ENCODE measurements at places on chromosomes 4 and X.

- no peak for DNase-seq
These were observed 22.0 kb downstream of the CPLX1 start for GRCh38 chr4:803884-804283.

GRCh38 chr4:179467878-179468277, 2025.6 kb upstream of the AGA start:
- DNase-seq, result peak; percentile 28

DNA sequence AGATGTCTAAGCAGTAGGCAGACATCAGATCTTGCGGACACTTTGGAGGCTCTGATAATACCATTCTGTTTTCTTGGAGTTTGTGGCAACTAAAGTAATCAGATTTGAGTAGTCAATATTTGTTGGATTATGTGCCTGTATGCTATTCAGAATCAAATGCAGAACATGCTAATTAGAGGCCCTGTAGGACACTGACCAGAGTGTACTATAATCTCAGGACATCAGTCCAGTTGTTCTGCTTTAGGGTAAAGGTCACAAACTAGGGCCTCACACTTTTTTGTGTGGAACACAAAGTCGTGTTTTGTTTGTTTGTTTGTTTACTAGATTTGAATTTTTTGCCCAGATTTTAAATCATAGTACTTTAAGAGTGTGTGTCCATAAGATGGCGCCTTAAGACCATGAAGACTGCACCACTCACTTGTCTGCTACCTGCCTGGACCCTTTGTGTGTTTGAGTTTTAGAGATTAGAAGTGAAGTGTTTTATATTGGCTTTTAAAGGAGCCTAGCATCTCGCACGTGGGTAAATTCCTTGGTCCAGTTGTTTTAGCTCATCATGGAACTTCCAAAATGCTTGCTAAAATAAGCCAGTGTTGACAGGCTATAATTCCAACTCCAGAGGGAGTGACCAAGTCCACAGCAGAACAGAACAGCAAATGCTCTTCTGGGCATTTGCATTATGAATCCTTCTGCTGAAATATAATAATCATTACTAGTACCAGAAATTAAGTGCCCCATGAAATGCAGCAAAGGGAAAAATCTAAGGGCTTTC, 34.7 kb downstream of the IL13RA1 start:
- DNase-seq, result no peak

GRCh38 chrX:30865612-30866011, 23.4 kb downstream of the TAB3 start:
- DNase-seq, result no peak

- DNase-seq, result no peak
These were observed 8.8 kb downstream of the PPARGC1A start for GRCh38 chr4:23881052-23881501.

DNA sequence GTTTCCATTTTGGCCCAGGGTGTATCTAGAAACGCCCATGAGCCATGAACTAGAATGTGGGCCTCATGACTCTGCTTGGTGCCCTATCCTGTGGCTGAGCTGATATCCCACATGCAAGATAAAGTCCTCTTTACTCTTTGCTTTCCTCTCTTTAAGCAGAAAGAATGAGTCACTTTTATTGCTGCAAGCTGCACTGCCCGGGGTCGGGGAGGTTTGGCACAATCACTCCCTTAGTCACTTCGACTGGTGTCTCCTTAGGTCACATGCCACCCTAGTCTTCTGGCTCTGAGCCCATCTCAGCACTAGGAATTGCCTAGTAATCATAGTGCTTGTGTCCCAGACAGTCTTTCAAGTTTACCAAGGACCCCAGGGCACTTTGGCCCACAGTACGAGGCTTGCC, 75.1 kb upstream of the CXorf66 start:
- DNase-seq, result no peak

DNA sequence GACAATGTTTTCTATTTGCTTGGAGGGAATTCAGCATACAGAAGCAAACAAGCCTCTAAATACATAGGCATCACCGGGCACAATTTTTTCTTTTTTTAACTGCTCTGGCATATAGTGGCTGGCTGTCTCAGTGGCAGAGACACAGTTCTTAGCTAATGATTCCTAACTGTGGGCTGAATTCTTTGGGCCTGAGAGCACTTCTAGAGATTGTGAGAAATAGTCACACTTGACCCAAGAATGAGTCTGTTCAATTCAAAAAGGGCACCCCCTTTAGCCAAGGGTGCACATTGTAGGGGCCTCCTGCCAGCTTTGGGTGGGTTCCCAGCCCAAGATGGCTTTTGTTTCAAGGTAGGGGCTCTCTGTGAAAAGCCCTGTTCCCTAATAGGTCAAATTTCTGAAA, 345.7 kb downstream of the ARHGAP10 start:
- DNase-seq, result no peak

GRCh38 chrX:12672367-12673106, 118.7 kb upstream of the PRPS2 start:
- DNase-seq, result no peak

- peak; percentile 8 for DNase-seq
These were observed 141.5 kb downstream of the RPS6KA6 start for GRCh38 chrX:84046403-84046984.

GRCh38 chr4:183478926-183479325, 25.9 kb upstream of the ING2 start:
- DNase-seq, result no peak

DNA sequence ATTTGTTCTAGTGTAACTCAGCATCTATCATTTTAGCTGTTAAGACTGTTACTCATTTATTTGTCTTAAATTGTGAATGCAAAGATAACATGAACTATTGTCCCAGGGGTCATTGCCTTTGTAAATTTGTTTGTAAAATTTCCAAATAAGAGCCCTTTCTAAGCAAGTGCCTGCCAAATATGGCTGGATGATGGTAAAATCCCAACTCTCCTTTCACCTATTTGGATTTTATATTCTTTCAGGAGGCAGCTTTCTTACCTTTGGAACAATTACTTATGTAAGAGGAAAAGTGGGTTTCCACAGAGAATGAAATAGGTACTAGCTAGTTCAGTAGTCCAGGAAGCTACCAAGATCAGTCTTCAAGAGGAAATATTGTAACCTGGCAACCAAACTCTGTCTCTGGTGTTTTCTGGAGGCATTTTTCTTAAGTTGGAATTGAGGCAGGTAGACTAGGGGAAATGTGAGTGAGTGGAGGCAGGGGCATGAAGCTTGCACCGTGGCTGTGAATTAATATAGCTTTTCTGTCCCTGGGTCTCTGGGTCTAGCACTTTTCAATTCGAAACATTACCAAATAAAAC, 363.0 kb upstream of the ZCCHC13 start:
- no peak for DNase-seq

DNA sequence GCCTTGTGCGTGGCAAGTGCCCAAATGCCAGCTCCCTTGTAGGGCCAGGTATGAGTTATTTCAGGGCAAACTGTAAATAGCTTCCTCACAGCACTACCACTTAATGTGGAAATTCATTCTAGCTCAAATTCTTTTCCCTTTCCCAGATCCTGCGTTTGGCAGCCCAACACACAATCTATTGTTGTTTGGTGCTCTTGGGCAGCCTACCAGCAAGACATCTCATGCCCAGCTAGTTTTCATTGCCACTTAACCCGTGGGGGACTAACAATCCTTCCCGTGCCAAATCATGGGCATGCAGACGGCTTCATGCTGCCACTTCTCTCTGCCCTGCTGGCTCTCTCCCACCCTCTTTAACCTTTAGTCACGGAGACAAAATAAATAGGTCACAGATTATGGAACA, 454.2 kb downstream of the GRIA2 start:
- no peak for DNase-seq

- no peak for DNase-seq
These were observed 25.6 kb upstream of the MSMO1 start for GRCh38 chr4:165301833-165302232.

DNA sequence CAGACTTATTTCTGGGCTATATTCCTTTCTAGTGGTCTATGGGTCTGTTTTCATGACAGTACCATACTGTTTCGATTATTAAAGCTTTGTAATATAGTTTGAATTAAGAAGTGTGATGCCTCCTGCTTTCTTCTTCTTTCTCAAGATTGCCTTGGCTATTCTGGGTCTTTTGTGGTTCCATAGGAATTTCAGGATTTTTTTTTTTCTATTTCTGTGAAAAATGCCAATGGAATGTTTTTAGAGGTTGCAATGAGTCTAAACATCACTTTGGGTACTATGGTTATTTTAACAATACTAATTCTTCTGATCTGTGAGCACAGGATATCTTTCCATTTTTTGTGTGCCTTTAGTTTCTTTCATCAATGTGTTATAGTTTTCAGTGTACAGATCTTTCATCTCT, 204.3 kb upstream of the HCCS start:
- DNase-seq, result no peak

DNA sequence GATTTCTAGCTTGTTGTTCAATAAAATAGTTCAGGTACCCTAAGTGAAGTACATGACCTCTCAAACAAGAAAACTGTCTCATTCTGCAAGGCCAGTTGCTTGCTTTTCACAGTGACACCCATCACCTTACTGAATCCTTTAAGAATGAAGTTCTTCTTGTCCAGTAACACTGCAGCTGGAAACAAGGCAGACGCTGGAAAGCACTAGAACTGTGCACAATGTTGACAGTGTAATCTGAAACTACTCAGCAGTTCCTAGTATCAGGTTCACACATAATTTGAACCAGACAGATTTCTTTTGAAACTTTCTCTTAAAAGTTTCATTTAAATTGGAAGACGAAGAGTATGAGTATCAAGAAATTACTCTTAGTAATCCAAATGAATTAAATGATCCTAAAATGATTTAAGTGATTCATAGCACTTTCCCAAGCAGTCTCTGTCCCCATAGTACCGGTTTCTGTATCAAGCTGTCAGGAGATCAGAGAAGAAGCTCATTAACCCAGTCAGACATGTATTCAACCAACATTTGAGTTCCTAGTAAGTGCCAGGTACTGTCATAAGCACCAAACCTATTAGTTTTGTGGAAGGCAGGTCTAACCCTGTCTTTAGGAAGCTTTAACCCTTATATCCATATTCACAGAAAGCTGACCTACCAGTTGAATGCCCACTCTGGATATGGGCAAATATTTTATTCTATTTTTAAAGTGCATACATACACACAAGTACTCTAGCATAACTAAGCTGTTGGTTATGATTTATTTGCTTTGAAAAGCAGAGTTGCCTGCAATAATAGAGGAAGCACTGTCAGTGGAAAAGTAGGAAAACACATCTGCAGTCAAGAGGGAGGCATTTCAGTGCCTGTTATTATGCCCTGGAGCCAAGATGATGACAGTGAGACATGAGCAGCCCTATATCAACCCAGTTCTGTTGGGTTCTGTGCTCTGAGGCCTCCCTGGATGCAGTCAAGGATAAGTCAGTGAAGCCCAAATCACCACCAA, 63.6 kb downstream of the PALLD start:
- peak; percentile 45 for DNase-seq

DNA sequence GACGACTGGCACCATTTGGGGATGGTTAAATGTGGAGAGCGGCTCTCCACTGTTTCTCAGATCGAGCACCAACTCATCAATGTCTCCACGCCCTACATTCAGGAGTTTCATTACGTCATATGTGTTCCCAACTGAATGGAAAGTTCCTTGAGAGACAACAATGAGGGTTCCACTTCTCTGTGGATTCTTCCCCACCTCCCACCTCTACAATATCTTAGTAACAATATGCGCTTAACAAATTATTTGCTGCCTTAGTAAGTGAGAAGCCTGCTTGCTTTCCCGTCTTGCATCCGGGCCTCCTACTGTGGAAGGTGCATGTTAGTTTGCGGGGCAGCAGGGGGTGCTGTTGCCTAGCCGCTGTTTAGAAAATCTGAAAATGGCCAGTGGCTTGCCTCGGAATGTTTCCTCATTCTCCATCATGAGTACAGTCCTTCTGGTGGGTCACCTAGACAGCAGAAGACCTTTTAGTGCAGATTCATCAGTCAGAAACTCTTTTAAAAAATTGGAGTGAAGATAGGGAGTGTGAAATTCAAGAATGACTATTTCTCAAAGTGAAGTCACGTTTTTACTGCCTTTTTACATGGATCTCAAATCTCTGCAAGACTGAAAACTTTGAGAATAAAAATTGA, 55.7 kb downstream of the PHOX2B start:
- no peak for DNase-seq

DNA sequence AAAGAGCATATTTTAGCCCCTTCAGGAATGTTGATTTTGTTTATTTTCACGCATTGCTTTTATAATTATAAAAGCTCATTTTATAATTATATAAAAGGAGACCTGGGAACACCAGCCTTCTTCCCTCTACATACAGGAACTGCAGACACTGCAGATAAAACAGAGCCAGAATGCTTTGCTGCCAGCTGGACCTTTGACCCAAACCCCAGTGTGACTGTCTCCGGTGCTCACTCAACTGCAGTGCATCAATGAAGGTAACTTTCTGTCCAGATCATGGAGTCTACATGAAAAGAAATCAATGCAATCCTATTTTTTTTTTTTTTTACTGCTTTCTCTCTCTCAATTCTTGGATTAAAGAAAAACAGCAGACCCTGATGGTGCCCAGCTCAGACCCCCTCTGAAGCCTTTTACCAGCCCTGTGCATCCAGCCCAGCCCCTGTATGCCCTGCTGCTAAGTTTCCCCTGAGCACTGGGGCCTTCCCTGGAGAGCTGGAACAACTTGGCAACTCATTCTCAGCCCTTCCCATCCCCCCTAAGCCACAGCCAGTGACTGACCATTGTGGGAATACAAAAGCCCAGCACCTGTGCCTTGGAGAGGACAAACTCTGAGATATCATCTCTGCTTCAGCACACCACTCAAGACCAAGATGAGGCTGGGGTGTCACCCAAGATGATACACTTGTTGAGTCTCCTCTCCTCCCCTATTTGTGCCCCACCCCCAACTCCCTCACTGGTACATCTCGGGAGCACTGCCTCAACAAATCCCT, 182.1 kb downstream of the EVC2 start:
- DNase-seq, result no peak

DNA sequence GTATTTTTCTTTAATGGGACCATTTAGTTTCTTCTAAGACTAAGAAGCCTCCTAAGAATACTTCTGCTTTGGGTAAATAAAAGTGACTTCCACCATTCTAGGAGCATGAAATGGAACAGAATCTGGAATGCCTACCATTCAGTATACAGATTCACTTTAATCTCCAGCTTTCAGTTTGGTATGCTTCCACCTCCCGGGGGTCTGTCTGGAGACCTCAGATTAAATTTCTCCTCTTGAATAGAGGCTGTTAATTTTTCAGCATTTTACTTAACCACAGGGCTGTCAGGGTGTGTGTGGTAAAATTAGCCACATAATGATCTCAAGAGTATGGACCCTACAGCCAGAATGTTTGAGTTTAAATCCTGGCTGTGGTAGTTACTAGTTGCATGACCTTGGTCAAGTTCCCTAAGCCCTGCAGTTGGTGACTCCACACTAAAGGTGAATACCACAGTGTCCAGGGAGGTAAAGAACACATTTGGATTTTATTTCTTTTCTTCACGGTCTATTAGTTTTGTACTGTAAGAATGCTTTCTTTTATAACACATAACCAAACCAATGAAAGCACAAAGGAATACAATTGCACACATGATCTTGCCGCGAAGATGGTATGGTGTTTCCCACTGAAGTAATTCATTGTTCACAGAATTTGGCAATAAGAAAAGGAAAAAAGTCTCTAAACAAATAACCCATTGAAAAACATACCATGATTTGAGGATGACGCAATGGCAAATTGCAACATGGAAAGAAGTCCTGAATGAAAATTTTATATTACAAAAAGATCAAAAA, 37.3 kb upstream of the TRIM2 start:
- DNase-seq, result no peak

Measured in right lung (tissue), 10 donors.